ENCODE measurements at places on chromosomes 12 and 14. TPM values are rescaled to one million over a fixed set of nuclear protein-coding genes. Genes with fewer than 3 reads are reported as not detected.

- DNase-seq = no peak
Observed at GRCh38 chr12:93287149-93287548, 90.6 kb upstream of the NUDT4 start.

GRCh38 chr12:53712059-53712643, 15.1 kb downstream of the CALCOCO1 start:
- no peak for DNase-seq

DNA sequence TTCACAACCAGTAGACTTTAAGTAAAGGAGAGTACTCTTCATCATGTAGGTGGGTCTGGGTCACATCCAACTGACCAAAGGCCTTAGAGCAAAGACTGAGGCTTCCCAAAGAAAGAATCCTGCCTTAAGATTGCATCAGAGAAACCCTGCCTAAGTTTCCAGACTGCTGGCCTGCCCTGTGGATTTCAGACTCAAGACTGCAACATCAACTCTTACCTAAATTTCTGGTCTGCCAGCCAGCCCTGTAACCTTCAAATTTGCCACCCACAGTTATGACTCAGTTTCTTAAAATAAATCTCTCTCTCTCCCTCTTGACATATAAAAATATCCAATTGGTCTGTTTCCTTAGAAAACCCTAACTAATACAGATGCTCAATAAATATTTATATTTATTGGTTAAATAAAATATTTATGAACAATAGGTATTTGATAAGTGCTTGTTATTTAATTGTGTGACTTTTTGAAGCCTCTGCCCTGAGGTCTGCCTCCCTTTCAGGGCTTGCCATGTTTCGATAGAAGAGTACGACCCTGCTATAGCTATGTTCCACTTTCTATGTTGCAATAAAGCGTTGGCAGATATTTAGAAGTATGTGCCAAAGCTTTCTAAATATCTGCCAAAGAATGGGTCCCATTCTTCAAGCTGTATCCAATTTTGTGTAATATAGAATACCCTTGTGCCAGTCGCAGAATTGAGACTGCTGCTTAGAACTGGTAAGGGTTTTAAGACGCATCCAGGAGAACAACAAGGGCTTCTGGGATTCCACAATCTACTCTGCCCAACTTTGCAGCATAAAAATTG, 65.7 kb downstream of the TMEM30B start:
- DNase-seq = no peak

DNA sequence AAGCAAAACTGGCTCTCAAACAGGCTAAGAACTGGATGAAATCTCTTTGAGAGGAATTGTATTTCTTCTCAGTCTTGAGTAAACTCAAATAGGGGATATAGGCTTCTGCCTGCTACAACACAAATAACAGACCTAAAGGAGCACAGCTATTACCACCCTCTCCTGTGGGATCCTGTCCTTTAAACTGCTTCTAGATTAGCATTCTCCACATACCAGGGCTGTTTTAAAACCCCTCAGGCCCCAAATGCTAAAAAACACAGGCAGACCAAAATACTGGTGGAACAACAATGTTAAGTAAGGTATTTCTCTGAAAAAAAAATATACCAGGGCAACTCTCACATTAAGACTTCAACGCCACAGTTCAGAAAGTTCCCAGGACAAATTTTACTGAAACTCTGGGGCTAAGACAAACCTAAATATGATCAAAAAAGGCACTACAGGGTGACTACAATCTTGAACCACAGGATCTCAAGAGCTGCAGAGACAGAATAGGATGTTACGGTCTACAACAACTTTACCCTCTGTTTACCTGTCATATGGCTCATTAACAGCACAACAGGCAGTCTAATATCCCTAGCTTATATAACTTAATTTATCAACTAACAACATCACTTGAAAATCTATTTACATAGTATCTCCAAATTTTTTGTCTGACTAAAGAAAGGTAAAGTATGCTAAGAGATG, 7.2 kb downstream of the CPNE8 start:
- DNase-seq = no peak

DNA sequence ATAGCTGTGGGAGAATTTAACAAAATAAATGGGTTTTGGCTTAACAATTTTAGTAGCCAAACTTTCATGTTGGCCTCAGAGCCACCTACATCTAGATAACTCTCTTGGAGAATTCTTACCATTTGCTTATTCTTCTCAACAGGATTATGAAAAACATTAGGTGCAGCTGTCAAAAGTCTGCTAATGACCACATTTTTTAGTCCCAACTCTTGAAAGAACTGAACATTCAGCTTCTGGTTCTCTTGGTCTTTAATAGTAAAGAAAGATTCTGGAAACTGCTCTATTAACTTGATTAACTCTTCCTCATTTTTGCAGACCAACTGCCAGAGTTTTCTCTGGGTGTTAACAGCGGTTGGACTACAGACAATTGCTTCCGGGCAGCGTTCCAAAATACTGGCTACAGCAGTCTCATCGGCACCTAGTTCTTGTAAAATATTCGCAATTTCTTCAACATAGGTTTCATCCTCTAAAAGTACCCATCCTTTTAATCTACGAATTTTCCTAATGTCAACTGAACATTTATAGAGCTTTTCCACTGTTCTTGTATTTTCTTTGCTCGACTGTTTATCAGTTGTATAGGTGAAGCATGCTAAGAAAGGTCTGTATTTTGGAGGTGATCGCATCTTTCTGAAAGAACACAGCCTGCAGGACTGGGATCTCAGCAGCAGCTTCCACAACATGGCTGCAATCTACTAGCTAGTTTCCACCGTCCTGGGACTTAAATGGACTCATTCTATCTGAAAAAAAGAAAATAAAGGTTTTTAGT, 8.7 kb downstream of the MTERF2 start:
- DNase-seq = no peak

- DNase-seq = no peak
Observed at GRCh38 chr12:26046906-26047305, 77.9 kb downstream of the BHLHE41 start.

GRCh38 chr14:34944744-34945143, 38.0 kb upstream of the SRP54 start:
- DNase-seq = no peak

- DNase-seq = no peak
Observed at GRCh38 chr12:77736219-77736965, 94.3 kb upstream of the NAV3 start.

DNA sequence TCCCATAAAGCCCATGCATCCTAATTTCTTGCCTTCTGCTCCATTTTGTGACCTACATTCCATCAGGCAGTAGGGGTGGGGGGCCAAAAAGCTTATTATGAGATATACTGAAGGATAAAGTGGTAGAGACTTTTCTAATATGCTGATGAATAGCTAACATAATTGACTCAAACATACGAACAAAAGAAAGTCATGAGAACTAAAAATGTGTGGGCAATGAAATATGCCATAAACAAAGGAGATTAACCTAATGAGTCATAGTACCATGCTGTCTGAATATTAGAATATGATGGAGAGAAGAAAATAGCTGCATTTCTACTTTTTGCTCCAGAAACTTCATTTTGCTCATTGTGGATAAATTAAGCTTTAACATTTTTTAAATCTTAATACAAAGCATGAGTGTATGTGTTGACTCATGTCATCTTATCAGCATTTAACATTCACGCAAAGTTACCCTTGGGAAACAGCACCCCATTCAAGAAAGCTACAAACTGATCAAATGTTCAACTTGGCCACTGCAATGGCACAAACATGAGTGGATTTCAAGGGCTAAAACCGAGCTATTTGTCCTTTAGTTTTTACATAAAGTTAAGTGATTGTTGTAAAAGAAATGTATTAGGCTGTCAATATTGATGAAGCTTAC, 64.0 kb upstream of the DIO2 start:
- DNase-seq = no peak

- no peak for DNase-seq
Observed at GRCh38 chr12:53560912-53561589, 53.8 kb upstream of the NPFF start.

GRCh38 chr12:88172844-88173407, 30.8 kb downstream of the TMTC3 start:
- DNase-seq = no peak

DNA sequence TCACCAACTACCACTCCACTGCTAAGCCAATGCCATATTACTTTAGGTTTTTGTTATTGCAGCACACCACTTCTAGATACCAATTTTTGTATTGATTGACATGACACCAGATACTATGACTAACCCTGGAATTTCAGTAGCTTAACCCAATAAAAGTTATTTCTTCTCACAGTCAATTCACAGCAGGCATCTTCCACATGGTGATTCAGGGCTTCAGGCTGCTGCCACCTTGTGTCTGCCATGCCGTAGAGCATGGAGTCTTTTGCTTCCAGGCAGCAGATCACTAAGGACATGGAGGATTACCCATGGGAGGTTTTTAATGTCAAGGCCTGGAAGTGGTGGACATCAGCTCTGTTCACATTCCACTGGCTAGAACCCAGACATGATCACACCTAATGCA, 56.4 kb upstream of the LTA4H start:
- no peak for DNase-seq

GRCh38 chr12:57171668-57172067, 24.2 kb upstream of the LRP1-AS start:
- DNase-seq = no peak

GRCh38 chr12:123050913-123051312, 70.4 kb downstream of the ARL6IP4 start:
- DNase-seq = no peak

GRCh38 chr12:110565894-110566871, 16.9 kb downstream of the PPTC7 start:
- DNase-seq = no peak

DNA sequence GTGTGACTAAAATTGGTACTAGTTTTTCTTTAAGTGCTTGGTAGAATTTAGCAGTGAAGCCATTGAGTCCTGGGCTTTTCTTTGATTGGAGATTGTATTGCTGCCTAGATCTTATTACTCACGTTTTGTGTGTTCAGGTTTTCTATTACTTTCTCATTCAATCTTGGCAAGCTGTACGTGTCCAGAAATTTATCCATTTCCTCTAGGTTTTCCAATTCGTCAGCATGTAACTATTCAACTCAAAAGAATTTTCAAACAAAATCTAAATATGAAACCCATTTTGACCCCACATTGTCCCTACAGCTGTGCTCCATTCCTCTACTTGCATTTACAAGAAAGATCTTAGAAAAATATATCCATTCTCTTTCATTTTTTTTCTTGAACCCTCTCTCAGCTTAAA, 1613.4 kb upstream of the SEL1L start:
- no peak for DNase-seq

DNA sequence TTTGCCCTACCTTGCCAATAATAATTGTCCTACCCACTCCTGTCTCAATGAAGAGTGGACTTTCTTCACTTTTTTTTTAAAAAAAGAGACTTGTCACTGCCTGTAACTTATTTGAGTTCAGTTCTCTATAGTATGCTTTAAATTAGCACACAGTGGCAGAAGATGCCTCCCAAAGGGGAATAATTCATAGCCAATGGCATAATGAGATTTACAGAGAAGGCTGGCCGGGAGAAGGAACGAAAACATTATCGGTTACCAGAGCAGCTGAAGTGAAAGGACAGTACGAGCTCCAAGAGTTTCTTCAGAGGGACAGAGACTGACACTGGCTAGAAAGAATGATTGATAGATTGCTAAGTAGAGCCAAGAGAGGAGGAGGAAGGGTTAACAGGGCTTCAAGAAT, 356.3 kb downstream of the EMP1 start:
- DNase-seq = no peak

- DNase-seq = no peak
Observed at GRCh38 chr12:76074701-76075336, 9.7 kb downstream of the NAP1L1 start.

DNA sequence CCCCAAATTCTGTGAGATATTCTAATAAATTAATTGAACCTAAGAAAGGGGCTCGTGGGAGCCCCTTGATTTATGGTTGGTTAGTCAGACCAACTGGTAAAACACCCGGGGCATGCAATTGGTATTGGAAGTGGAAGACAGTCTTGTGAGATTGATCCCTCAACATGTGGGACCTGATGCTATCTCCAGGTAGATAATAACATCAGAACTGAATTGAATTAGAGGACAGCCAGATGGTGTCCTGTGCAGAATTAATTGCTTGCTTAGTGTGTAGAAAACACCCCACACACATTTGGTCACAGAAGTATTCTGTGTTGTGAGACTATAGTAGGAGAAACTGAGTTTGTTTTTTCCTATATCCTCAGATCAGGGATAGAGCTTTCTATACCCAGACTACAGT, 22.0 kb downstream of the PYROXD1 start:
- no peak for DNase-seq

GRCh38 chr14:75896341-75896740, 85.5 kb downstream of the TGFB3 start:
- DNase-seq = no peak

GRCh38 chr12:103114296-103115055, 157.0 kb downstream of the ASCL1 start:
- no peak for DNase-seq

GRCh38 chr12:105228494-105228893, 7.5 kb downstream of the APPL2 start:
- no peak for DNase-seq

DNA sequence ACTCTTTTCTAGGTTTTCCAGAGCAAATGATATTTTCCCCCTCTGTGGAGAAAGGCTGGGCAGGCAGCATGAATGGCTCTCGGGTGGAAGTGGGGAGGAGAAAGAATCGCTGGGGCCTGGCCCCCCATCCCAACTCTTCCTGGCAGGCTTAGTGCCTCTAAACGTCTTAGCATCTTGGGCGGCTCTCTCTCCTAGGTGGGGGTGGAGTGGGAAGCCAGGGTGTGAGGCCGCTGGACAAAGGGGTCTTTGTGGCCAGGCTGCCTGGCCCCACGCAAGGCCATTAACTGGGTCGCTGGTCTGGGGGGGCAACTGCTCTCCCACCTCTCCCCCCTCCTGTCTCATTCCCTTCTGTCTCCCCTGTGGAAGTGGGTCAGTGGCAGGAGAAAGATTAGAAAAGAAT, 4.7 kb downstream of the LRP1-AS start:
- no peak for DNase-seq

GRCh38 chr12:131900397-131900796, 6.0 kb downstream of the ULK1 start:
- DNase-seq = no peak

- no peak for DNase-seq
Observed at GRCh38 chr14:32623300-32624093, 294.4 kb downstream of the AKAP6 start.

Gene PIK3C2G
- total RNA-seq = not detected

Gene FAM161B
- 0.32 TPM for total RNA-seq

Gene RD3L
- total RNA-seq = not detected

Gene OAS2
- total RNA-seq = not detected

Gene SOCS2
- total RNA-seq = 18.0 TPM

Gene PLEKHG7
- not detected for total RNA-seq

Gene REP15
- total RNA-seq = 0.80 TPM

Gene ABCC9
- not detected for total RNA-seq

Gene CCDC197
- not detected for total RNA-seq

Gene UBR7
- total RNA-seq = 28.4 TPM

Gene DHRS2
- 0.44 TPM for total RNA-seq

Gene TEX52
- total RNA-seq = not detected

Gene RNASE1
- 2.2 TPM for total RNA-seq

Gene SLC6A12
- total RNA-seq = 1.1 TPM

Gene MYF6
- not detected for total RNA-seq

Gene OTOGL
- total RNA-seq = 0.31 TPM

Gene MYH6
- not detected for total RNA-seq

Gene KRT85
- not detected for total RNA-seq

Gene AQP5
- total RNA-seq = 1.7 TPM

Gene AQP2
- total RNA-seq = not detected

Gene MMP14
- total RNA-seq = 86.8 TPM

Gene SPATA7
- 6.0 TPM for total RNA-seq

Measured in H1 (cell line).